ENCODE measurements at places on chromosomes 11 and 22. TPM values are rescaled to one million over a fixed set of nuclear protein-coding genes. Genes with fewer than 3 reads are reported as not detected.

PTH gene
- total RNA-seq: not detected

GSTT2B gene
- total RNA-seq: 0.76 TPM

BTBD18 gene
- not detected for total RNA-seq

KCNQ1OT1 gene
- total RNA-seq: 4.1 TPM

CHRM4 gene
- total RNA-seq: not detected

OR4C45 gene
- total RNA-seq: not detected

MN1 gene
- total RNA-seq: 8.4 TPM

SYT13 gene
- 0.30 TPM for total RNA-seq

P4HA3 gene
- total RNA-seq: 0.52 TPM

PRODH gene
- 10.9 TPM for total RNA-seq

PRAME gene
- 14.1 TPM for total RNA-seq

BTG4 gene
- not detected for total RNA-seq

ALDH3B2 gene
- total RNA-seq: not detected

OR5B21 gene
- not detected for total RNA-seq

AGBL2 gene
- total RNA-seq: 6.5 TPM

RRAS2 gene
- 23.3 TPM for total RNA-seq

MPZL2 gene
- total RNA-seq: not detected

SULT4A1 gene
- 0.15 TPM for total RNA-seq

OR10G4 gene
- total RNA-seq: not detected

TRPC6 gene
- not detected for total RNA-seq

KRTAP5-11 gene
- total RNA-seq: not detected

CYP2D6 gene
- total RNA-seq: 2.4 TPM

NDUFV1 gene
- 275 TPM for total RNA-seq

CRYAB gene
- total RNA-seq: 0.87 TPM

RAB39A gene
- total RNA-seq: 17.2 TPM

BACE1 gene
- total RNA-seq: 13.7 TPM

NLRP10 gene
- total RNA-seq: not detected

TXN2 gene
- 85.4 TPM for total RNA-seq

CATSPERZ gene
- total RNA-seq: not detected

MIAT gene
- total RNA-seq: 6.8 TPM

CBLIF gene
- total RNA-seq: not detected

TMPRSS4 gene
- not detected for total RNA-seq

F2 gene
- total RNA-seq: not detected

ADAMTS15 gene
- 0.99 TPM for total RNA-seq

BRMS1 gene
- total RNA-seq: 93.5 TPM

SDHAF2 gene
- 46.6 TPM for total RNA-seq

CREB3L1 gene
- 10.7 TPM for total RNA-seq

PATE2 gene
- not detected for total RNA-seq

P2RY6 gene
- 0.43 TPM for total RNA-seq

GPHA2 gene
- not detected for total RNA-seq

SMTNL1 gene
- total RNA-seq: not detected

BCR gene
- 63.1 TPM for total RNA-seq

TLCD5 gene
- total RNA-seq: 13.4 TPM

RASGRP2 gene
- 2.0 TPM for total RNA-seq

KDM4D gene
- 3.0 TPM for total RNA-seq

MLC1 gene
- total RNA-seq: 0.37 TPM

CHKA gene
- 37.5 TPM for total RNA-seq

MS4A15 gene
- total RNA-seq: not detected

TRIM64 gene
- not detected for total RNA-seq

POU2F3 gene
- not detected for total RNA-seq

CRYBA4 gene
- total RNA-seq: not detected

Measured in A673 (cell line).